Stimulated activated CD8-positive, alpha-beta memory T cell treated with anti-CD3 and anti-CD28 coated beads, Interleukin-4, amount 100 ng/mL, for 4 hours (primary cell): ENCODE measurements at places on chromosomes 13 and 19.

- no peak for DNase-seq
These were observed 18.5 kb upstream of the ZNF331 start for GRCh38 chr19:53519446-53519845.

- DNase-seq: no peak
These were observed 40.7 kb upstream of the ATP11A start for GRCh38 chr13:112648966-112649690.

GRCh38 chr19:7887408-7888144 is 734 bp upstream of the LRRC8E start:
- no peak for DNase-seq

- DNase-seq: no peak
These were observed 15.9 kb upstream of the TICAM1 start for GRCh38 chr19:4847190-4847973.

DNA sequence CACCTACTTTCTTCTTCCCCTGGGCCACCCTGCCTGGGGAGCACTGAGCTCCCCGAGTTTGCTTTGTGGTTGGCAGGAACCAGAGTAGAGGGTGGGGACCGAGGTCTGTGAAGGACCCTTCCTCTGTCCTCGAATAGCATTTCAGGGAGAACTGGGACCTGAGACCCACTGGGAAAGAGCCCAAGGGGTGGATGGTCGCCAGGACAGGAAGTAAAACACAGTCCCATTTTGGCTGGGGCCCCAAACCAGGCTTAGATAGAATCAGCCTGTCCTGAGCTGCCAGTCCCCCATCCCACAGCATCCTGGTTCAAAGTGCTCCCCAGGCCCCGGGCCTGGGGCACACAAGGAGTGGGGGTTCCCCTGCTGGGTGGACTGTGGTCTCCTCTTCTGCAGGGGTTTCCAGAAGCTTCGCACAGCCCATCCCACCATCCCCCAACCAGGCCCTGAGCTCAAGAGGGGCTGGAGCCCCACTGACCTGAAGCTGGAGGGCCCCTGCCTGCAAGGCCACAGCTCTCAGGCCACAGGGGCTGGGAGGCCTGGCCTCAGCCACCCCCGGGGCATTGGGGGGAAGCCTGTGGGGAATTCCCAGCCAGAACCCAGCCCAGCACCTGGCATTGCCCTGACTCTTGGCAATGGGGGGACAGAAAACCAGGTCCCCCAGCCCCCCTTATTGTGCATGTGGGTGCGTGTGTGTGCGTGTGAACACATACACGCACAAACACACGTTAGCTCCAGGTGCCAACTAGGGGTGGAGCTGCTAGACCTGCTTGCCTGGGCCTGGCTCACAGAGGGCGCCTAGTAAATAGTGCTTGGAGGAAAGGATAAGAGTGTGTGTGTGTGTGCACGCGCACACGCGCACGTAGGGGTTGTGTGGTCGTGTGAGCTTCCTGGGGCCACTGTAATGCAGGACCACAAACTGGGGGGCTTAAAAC is 995 bp upstream of the MKNK2 start:
- DNase-seq: no peak
